Endothelial cell (in vitro differentiated cells): ENCODE measurements at places on chromosomes 1 and 21.

- DNase-seq = no peak
- no peak overlapping the region for H3K4me3 ChIP-seq
- H3K27me3 ChIP-seq = peaks cover 2% of the 10 kb centered on the region
- no peaks in the 10 kb centered on the region for H3K36me3 ChIP-seq
- no peaks in the 10 kb centered on the region for H3K4me1 ChIP-seq
- H3K27ac ChIP-seq = no peak overlapping the region
Observed at GRCh38 chr1:180137776-180138175, 16.9 kb upstream of the QSOX1 start.

- no peak overlapping the region for H3K27ac ChIP-seq
- no peak for DNase-seq
- peaks cover 2% of the 10 kb centered on the region for H3K4me1 ChIP-seq
- peaks cover 23% of the 10 kb centered on the region for H3K36me3 ChIP-seq
- H3K4me3 ChIP-seq = no peak overlapping the region
Observed at GRCh38 chr1:46655848-46656247, 12.3 kb downstream of the ATPAF1 start.

GRCh38 chr1:51284487-51284954 lies 45.8 kb downstream of the TTC39A start:
- no peak for DNase-seq
- peaks cover 4% of the 10 kb centered on the region for H3K27me3 ChIP-seq
- H3K27ac ChIP-seq = no peak overlapping the region
- peaks cover 5% of the 10 kb centered on the region for H3K36me3 ChIP-seq
- no peak overlapping the region for H3K4me3 ChIP-seq
- H3K4me1 ChIP-seq = no peaks in the 10 kb centered on the region

GRCh38 chr1:10635085-10635896 lies 160.5 kb downstream of the PEX14 start:
- H3K36me3 ChIP-seq = peaks cover 4% of the 10 kb centered on the region
- no peak overlapping the region for H3K4me3 ChIP-seq
- DNase-seq = no peak

DNA sequence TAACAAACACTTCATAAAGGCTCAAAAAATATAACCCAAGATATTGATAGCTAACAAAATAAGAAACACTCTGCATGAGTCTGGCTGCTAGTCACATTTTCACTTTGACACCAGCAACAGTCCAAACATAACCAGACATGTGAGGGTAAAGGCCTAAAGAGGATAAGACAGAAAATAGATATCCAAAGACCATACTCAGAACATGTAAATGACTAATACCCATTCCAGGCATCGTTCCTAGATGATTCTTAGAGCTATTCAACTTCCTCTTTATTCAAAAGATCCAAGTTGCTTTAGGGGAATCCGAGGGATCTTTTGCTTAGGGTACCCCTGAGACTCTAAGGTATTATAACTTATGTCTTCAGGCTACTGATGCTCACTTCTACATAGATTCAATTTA lies 5.1 kb downstream of the COL24A1 start:
- H3K4me3 ChIP-seq = no peak overlapping the region
- H3K36me3 ChIP-seq = no peaks in the 10 kb centered on the region
- no peak for DNase-seq
- H3K4me1 ChIP-seq = peaks cover 4% of the 10 kb centered on the region
- H3K27me3 ChIP-seq = peaks cover 5% of the 10 kb centered on the region

DNA sequence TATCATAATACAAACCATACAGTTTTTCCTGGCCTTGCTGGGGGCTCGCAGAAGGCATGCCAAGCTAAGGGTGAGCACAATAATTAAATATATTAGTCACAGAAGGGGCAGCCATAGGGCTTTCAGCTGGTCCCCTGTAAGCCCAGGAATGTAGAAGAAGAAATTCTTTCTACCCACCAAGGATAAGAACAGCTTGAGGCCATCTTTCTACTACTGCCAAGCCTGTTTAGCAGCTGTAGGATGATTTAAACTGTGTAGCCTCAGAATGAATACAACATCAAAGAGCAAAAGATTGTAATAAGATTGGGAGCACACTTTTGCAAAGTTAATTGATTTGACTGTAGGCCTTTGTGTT lies 171.5 kb downstream of the LRRC7 start:
- H3K27me3 ChIP-seq = no peaks in the 10 kb centered on the region
- H3K4me3 ChIP-seq = no peak overlapping the region
- DNase-seq = no peak
- no peaks in the 10 kb centered on the region for H3K4me1 ChIP-seq
- no peaks in the 10 kb centered on the region for H3K36me3 ChIP-seq
- no peak overlapping the region for H3K27ac ChIP-seq

DNA sequence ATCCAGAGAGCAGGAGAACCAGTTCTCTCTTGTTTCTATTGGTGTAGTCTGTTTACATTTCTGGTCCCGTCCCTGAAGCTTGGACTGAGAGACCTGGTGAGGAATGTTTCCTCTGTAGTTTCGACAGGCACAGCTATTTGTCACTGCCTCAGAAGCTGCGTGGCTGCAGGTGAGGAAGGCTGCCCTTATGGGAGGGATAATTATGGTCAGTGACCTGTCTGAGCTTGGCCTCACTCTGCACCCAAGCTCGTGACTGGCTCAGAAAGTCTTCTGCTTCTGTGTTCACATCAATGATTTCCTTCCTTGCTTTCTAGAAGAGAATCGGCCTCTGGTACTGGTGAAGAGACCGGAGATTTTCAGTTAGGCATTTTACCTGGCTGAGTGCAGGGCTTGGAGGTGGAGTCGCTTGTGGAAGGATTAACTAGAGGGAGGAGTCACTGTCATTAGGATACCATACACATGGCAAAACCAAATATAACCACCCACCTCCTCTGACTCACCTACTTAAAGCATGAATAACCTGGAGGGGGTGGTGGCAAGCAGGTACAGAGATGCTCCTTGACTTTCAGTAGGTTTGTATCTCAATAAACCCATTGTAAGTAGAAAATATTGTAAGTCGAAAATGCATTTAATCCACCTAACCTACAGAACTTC lies 19.9 kb upstream of the WDR26 start:
- DNase-seq = no peak
- no peak overlapping the region for H3K4me3 ChIP-seq
- peaks cover 3% of the 10 kb centered on the region for H3K27me3 ChIP-seq
- no peak overlapping the region for H3K27ac ChIP-seq
- H3K4me1 ChIP-seq = peaks cover 29% of the 10 kb centered on the region

DNA sequence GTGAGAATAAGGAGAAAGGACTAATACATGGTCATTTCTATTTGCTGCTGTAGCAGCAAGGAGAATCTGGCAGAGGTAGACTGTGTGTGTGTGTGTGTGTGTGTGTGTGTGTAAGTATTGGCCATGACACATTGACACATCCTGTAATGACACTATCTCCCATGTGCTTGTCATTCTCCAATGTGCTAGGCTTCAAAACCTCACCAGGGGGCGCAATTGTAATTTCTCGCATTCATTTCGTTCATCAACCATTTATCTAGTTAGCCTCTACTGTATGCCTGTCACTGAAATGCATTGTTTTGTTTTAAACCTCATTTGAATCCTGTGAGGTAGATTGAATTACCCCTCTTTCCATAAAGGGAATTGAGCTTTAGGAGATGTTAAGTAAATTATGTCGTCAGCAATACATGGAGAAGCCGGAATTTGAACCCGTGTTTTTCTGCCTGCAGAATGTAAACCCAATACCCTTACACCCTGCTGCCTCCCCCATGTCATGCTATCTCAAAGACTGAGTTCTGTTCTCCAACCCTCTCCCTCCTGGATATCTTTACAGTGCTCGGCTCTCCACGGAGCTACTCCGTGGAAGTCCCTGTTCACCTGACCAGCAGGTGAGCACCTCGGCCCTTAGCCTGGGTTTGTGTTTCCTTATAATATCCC lies 100.8 kb downstream of the UCK2 start:
- no peak overlapping the region for H3K4me3 ChIP-seq
- H3K36me3 ChIP-seq = no peaks in the 10 kb centered on the region
- peaks cover 4% of the 10 kb centered on the region for H3K27me3 ChIP-seq
- DNase-seq = peak; percentile 67

DNA sequence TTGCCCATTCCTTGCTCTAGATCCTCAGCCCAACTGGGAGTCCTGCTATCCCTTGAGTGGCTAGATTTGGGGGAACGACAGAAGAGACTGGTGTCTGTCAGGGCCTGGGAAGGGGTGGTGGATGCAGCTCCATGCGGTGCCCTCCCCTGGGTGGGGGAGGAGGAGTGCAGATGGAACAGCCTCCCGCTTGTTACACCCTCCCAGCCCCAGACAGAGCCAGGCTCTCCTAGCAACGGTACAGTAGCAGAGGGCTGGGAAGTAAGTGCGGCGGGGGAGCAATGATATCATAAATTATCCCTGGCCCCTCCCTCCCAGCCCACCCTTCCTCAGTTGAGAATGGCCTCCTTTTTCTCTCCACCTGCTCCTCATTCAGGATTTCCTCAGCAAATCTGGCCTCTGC lies 37.2 kb downstream of the RHBG start:
- peaks cover 8% of the 10 kb centered on the region for H3K36me3 ChIP-seq
- peaks cover 12% of the 10 kb centered on the region for H3K27me3 ChIP-seq
- no peak for DNase-seq
- no peak overlapping the region for H3K27ac ChIP-seq

DNA sequence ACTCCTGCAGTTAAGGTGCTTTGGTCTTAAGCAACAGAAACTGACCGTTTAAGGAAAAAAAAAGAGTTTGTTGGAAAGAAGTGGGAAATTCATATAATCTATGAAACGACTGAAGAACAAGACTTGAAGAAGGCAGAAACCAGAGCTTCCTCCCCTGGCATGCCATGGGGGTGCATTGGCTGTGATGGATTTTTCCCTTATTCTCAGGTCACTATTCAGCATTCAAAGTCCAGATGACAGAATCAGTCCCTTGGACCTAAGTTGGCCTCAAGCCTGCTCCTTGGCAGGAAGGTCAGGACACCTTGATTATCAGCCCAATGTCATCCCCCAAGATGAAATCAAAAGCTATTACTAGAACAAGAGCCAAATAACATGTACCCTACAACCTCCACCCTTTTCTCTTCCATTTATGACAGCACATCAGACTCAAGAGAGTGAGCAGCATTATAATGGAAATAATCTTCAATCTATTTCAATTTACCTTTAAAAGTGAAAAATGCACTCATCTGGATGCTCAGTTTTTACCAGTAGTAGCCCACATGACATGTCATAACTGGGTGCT lies 15.8 kb upstream of the TMEM9 start:
- H3K4me1 ChIP-seq = peaks cover 7% of the 10 kb centered on the region
- no peak overlapping the region for H3K27ac ChIP-seq
- H3K4me3 ChIP-seq = no peak overlapping the region
- peaks cover 5% of the 10 kb centered on the region for H3K27me3 ChIP-seq

DNA sequence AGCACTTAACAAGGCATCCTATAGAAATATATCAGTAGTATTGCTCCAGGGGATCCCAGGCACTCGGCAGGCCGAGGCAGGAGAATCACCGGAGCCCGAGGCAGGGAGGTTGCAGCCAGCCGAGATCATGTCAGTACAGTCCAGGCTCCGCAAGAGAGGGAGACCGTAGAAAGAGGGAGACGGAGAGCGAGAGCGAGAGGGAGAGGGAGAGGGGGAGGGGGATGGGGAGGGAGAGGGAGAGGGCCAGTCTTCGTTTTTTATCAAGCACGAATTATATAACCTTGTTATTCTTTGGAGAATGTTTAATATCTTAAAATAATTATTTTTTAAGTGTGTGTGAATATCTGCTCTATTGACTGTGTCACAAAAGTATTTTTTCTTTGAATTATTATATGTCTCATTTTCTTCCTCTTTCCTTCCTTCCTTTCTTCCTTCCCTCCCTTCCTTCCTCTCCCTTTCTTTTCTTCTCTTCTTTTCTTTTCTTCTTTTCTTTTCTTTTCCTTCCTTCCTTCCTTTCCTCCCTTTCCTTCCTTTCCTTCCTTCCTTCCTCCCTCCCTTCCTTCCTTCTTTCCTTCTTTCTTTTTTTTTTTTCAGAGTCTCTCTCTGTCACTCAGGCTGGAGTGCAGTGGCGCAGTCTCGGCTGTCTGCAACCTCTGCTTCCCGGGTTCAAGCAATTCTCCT lies 233.7 kb downstream of the SRGAP2C start:
- no peaks in the 10 kb centered on the region for H3K27me3 ChIP-seq
- no peak overlapping the region for H3K4me3 ChIP-seq
- no peak for DNase-seq
- H3K27ac ChIP-seq = no peak overlapping the region

GRCh38 chr1:111214074-111214801 lies 13.3 kb upstream of the CHI3L2 start:
- peak overlapping the region; percentile 32 for H3K27ac ChIP-seq
- DNase-seq = no peak
- peaks cover 4% of the 10 kb centered on the region for H3K27me3 ChIP-seq
- no peak overlapping the region for H3K4me3 ChIP-seq
- H3K4me1 ChIP-seq = peaks cover 53% of the 10 kb centered on the region
- peaks cover 3% of the 10 kb centered on the region for H3K36me3 ChIP-seq

DNA sequence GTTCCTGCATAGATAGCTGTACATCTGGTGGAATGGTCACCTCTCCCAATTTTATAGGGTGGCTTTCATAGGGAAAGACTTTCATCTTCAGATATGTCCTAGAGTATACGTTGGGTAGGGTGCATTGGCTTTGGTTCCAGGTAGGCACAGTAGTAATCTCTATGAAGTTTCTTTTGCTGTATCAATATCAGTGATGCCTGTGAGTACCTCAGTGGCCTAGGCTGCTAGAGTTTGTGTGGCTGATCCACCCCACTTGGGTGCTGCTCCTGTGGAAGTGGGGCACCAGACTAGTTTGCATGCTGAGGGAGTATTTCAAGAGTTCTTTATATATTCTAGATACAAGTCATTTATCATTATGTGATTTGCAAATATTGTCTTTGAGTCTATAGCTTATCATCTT lies 370.5 kb upstream of the VAMP3 start:
- no peak for DNase-seq
- H3K4me3 ChIP-seq = no peak overlapping the region
- H3K27ac ChIP-seq = no peak overlapping the region
- no peaks in the 10 kb centered on the region for H3K27me3 ChIP-seq
- peaks cover 3% of the 10 kb centered on the region for H3K4me1 ChIP-seq
- H3K36me3 ChIP-seq = no peaks in the 10 kb centered on the region

- H3K4me1 ChIP-seq = peaks cover 22% of the 10 kb centered on the region
- no peak overlapping the region for H3K4me3 ChIP-seq
- H3K27me3 ChIP-seq = peaks cover 2% of the 10 kb centered on the region
- peak overlapping the region; percentile 76 for H3K27ac ChIP-seq
- DNase-seq = peak; percentile 42
Observed at GRCh38 chr1:12604114-12604874, 13.7 kb downstream of the DHRS3 start.

DNA sequence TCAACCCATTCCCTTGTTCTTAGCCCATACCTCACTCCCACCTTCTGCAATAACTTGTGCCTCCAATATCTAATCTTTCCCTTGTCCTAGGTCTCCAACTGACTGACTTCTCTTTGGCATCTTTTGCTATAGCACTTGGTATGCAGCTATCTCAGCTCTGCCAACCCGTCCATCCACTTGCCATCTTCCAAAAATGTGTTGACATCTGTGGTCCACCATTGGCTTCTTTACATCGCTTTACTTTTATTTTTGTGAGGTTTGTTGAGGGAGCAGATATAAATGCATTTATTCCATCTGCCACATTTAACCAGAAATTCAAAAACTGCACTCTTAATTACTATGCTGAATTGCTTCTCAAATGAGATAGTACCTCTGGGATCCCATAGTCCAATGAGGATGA lies 24.9 kb upstream of the PSMB2 start:
- no peak overlapping the region for H3K4me3 ChIP-seq
- DNase-seq = no peak
- no peak overlapping the region for H3K27ac ChIP-seq
- H3K27me3 ChIP-seq = no peaks in the 10 kb centered on the region

- H3K27me3 ChIP-seq = peaks cover 4% of the 10 kb centered on the region
- no peaks in the 10 kb centered on the region for H3K4me1 ChIP-seq
- peaks cover 12% of the 10 kb centered on the region for H3K36me3 ChIP-seq
- no peak for DNase-seq
- H3K27ac ChIP-seq = no peak overlapping the region
- H3K4me3 ChIP-seq = no peak overlapping the region
Observed at GRCh38 chr1:39540504-39541031, 36.0 kb downstream of the PABPC4 start.
